NAMALWA (cell line): ENCODE measurements at places on chromosomes 4 and X.

- no peak for DNase-seq
Observed at GRCh38 chr4:120830204-120830603, 92.3 kb downstream of the PRDM5 start.

DNA sequence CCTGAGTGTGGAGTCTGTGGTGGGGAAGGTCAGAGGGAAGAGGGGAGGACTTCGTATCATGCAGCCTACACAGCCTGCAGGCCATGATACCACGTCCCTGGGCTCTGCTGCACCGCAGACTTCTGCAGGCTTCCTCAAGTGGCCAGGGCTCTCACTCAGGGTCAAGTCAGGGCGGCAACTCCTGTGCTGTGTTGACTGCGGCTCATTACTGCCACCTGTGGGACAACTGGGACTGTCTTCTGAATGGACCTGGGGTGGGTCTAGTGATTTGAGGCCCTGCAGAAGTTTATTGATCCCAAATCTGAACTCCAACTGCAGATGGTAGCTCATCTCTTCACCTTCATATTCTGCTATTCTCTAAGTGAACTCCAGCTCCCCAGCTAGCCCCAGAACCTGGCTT lies 167.1 kb downstream of the NSUN7 start:
- peak; percentile 74 for DNase-seq

- DNase-seq: no peak
Observed at GRCh38 chr4:186074189-186074588, 5.2 kb downstream of the TLR3 start.

DNA sequence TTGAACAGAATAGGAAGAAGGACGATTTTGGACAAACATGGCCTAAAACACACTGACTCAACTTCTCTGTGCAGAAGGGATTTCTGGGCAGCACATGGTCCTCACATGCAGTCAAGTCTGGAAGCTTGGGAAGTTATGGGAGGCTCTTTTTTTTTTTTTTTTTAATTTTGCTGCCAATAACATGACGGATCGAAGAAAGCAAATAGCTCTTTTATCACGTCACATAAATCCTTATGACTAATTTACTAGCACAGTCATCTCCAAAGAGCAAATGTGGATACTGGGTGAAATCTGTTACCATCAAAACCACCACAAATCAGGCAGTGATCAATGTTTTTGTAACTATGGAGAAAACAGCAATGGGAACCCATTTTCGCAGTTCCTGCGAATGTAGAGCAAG lies 193.3 kb upstream of the FAM9B start:
- no peak for DNase-seq

GRCh38 chrX:40031911-40032310 lies 65.8 kb downstream of the BCOR start:
- DNase-seq: no peak

DNA sequence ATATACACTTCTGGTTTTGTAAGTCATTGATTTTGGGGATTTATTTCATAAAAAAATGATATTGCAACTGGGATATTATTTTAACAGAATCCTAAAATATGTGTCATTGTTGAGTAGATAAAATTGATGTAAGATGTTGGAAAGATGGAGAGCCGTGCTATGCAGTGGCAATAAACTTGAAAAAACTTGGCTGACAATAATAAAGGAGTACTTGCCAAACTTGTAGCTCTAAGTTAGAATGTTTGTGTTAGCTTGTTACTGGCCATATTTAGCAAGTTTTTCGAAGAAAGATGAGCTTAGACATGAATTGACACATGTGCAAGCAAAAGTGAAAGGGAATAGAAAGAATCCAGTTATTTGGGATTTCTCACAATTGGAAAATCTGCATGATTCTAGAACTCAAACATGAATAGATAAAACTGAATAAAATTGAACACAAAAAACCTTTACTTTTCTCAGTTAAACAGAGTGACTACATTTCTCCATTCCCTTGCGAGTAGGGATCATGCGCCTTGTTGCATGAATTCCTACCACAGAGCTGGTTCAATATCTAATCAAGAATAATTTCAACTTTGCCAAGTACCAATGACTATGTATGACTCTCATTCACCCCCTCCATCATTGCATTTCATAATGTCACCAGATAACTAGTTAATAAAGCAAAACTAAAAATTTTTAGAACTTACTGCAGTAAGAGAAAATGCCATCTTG lies 327.8 kb downstream of the CAMK2D start:
- no peak for DNase-seq

DNA sequence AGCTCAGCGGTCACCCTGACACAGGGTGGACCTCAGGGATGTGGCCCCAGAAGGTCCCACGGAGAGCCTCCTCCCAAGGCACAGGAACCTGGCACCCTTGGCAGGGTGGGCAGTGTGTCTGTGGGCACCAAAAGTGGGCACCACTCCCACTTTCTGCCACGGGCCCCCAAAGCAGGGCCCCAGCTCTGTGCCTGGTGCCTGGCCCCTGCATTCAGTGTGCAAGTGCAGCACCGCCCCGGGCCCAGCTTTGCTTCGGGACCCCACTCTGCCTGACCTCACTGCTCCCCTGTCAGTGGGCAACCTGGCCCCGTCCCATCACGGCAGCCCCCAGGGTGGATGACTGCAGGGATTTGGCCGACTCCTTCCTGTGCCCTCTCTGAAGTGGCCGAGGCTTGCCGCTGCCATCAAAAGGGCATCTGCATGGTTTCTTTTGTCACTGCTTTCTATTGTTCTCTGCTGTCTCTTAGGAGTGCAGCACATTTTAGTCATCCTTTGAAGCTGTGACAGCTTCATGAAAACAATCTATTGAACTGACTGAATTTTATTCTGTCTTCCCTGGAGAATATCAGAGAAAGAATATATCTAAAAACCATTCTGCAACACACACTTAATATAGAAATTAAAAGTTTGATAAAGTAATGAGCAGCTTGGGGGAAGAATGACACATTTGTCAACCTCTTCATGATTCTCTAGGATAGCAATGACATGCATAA lies 302.4 kb downstream of the FAM47B start:
- DNase-seq: no peak

DNA sequence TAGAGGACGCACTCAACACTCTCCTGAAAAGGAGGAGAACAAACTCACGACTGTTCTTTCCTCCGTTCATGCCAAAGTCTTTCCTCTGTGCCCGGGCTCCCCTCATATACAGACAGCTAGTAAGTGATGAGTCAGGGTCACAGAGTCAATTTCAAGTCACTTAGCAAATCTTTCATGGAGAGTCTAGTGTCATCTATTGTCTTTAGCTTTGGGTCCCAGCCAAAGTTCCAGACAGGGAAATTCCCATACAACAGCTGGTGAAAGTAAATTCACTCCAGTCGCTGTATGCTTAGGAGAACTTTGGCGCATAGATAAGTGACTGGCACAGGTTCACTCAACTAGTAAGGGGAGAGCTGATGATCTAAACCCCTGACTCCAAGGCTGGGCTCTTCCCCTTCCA lies 226.5 kb downstream of the MID1 start:
- DNase-seq: no peak

GRCh38 chr4:68250151-68250930 lies 4.8 kb upstream of the TMPRSS11B start:
- DNase-seq: no peak

- no peak for DNase-seq
Observed at GRCh38 chr4:6493658-6494304, 21.4 kb upstream of the PPP2R2C start.

DNA sequence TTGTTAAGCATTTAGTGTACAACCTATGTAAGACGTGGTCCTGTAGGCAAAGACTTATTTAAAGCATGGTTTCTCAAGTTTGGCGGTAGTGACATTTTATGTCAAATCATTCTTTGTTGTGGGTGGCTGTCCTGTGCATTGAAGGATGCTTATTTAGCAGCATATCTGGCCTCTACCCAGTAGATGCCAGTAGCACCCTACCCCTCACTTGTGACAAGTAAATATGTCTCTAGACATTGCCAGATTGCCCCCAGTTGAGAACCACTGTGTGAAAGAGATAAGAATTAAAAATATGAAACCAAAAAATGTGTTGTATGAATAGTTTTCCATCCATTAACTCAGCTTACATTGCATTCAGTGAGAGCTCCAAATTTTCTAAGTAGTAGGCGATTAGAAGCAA lies 25.5 kb downstream of the MMAA start:
- no peak for DNase-seq

- DNase-seq: no peak
Observed at GRCh38 chr4:7327341-7327885, 107.3 kb downstream of the PSAPL1 start.

DNA sequence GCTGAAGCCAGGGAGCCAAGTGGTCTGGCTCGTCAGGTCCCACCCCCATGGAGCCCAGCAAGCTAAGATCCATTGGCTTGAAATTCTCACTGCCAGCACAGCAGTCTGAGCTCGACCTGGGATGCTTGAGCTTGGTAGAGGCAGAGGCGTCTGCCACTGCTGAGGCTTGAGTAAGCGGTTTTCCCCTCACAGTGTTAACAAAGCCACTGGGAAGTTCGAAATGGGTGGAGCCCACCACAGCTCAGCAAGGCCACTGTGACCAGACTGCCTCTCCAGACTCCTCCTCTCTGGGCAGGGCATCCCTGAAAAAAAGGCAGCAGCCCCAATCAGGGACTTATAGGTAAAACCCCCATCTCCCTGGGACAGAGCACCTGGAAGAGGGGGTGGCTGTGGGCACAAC lies 353.8 kb downstream of the NAP1L3 start:
- no peak for DNase-seq

GRCh38 chrX:102837847-102838246 lies 99.2 kb upstream of the RAB40AL start:
- DNase-seq: no peak

- no peak for DNase-seq
Observed at GRCh38 chr4:164621886-164622521, 131.9 kb upstream of the SMIM31 start.

DNA sequence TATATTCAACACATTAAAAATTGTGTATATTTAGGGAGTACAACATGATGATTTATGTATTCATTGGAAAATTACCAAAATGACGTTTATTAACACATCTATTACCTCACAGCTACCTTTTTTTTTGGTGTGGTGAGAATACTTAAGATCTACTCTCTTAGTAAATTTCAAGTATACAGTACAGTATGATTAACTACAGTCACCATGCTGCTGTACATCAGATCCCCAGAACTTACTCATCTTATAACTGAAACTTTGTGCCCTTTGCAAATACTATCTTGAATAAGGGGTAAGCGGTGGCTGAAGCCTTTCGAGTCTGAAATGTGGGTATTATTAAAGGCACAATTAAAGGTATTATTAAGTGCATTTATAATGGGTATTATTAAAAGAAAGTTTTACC lies 976 bp downstream of the PHKA1 start:
- no peak for DNase-seq

GRCh38 chr4:2923141-2923551 lies 40.1 kb downstream of the NOP14 start:
- no peak for DNase-seq

DNA sequence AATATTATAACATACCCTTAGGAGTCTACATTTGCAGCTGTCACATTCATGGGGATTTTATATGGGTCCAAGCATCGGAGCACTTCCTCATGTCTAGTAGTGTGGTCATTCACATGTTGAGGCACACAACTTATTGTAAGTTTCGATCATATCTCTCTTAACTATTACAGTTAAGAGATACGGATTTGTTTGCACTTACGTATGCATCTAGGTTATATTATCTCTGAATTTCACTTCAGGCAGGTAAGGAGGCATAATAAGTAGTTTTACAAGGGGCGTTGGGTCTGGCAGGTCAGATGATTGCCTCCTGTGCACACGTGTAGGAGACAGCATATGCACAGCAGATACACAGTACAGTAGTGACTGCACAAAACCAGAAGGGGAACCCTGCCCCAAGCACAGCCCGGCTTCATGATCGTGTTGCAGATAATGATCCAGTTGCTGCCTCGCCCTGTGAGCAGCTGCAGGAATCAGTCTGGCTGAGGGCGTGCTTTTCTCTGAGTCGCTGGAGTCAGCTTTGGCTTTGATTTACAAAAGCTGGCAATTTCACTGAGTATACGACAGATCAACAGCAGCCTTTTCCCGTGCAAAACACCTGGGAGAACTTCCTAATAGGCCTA lies 302.9 kb upstream of the GATB start:
- DNase-seq: no peak

GRCh38 chr4:100306018-100306417 lies 115.8 kb upstream of the DDIT4L start:
- DNase-seq: no peak

DNA sequence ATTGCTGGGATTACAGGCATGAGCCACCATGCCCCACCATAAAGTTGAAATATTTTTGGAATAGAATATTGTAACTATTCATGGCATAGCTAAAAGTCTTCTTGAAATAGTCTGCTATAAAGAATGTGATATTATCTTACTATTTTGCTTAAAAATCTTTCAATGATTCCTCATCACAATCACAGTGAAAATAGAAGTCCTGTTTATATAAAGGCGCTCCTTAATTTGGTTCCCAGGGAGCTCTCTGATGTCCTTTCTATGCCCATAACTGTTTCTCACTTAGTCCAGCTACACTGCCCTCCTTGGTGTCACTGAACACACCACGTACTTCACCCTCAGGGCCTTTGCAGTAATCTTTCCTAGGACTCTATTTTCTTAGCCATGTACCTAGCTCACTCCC lies 331.7 kb upstream of the GIMD1 start:
- no peak for DNase-seq

DNA sequence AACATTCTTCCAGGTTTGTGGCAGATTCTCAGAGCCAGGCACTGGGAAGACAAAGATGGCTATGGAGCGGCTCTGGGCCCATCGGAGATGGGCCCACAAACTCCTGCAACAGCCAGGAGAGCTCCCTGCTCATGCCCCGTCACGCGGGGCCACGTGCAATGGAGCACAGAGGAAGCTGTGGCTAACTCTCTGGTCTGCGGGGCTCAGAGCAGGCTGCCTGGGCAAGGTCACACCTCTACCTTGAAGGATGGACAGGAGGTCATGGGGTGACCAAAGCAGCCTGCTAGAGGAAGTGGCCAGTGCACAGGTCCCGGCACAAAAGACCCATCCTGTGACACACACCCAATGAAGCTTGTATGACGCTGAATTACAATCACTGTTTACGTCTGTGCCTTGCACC lies 45.2 kb downstream of the C4orf50 start:
- no peak for DNase-seq

- no peak for DNase-seq
Observed at GRCh38 chr4:70556856-70557255, 35.2 kb upstream of the AMBN start.

- no peak for DNase-seq
Observed at GRCh38 chr4:85298037-85298436, 176.9 kb upstream of the ARHGAP24 start.

GRCh38 chr4:83197555-83198235 lies 83.2 kb upstream of the PLAC8 start:
- DNase-seq: peak; percentile 77

GRCh38 chr4:2672700-2673099 lies 83.4 kb downstream of the TNIP2 start:
- no peak for DNase-seq

DNA sequence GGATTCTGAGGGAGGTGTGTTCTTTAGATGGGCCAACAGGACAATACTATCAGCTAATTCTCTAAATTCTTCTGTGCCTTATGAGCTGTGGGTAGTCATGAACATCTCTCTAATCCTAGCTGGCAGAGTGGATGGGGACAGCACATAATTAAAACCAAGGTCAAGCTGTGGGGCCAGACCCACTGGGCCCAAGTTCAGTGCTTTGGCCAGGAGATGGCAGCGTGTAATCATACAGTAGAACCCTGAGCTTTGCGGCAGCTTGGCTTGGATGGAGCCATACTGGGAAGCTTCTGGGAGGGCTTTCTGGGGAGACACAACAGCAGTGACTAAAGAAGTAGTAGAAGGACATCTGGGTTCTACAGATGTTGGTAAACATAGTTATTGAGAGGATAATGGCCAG lies 140.3 kb upstream of the CXCL13 start:
- DNase-seq: peak; percentile 11

- DNase-seq: no peak
Observed at GRCh38 chrX:45807572-45808425, 607.1 kb upstream of the DIPK2B start.
